ENCODE measurements at places on chromosomes 2 and 18.
A peak's percentile ranks its signal among the peaks of the same experiment; 100 is the strongest.

- no peak for DNase-seq
Observed at GRCh38 chr18:79552140-79552631, 127.4 kb upstream of the CTDP1 start.

DNA sequence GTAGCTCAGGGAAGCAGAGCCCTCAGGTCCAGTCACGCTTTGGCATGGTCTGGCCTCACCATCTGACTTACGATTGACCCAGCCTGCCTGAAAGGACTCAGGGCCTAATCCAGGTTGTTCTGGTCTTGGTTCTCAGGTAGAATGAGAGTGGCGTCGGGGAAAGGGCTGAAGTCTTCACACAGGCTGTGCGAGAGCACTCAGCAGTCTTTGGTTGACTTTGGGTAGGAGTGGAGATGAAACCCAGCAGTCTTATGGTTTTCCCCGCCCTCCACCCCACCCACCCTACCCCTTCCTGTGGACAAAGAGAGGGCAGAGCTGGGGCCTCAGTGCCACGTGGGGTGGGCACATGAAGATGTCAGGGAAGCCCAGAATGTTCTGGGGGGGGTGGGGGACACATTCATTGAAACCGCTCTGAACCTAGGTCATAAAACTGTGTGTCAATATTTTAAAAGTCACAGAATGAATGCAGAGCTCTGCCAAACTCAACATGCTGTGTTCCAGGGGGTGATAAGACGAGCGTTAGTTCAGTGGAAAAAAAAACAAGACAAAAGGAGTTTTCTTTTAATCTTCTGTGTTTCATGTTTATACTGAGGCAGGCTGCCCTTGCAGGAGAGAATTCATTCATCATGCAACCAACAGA is 58.6 kb upstream of the ALPP start:
- DNase-seq: no peak

GRCh38 chr18:54948350-54948837 is 10.9 kb downstream of the CCDC68 start:
- DNase-seq: no peak

DNA sequence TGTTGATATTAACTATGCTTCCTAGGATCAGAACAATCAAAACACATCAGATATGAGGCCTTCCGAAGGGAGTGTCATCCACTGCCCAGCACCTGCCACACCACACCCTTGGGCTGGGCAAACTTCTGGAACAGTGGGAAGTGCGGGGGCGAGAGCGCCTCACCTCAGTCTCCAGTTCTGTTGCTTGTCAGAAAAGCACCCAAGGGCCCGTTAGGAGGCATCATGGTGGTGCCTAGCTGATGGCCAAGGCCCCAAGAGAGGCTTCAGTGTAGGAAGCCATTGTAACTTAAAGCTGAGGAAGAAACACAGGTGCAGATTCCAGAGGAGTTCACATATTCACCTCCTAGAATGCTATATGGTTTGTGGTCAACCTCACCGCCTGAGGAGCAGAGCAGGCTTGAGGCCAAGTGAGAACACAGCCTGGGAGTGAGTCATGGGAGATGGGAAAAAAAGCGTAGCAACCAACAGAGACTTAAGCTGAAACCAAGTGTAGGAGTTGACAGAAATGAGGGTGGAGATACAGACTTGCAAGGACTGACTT is 85.1 kb upstream of the ATL2 start:
- no peak for DNase-seq

DNA sequence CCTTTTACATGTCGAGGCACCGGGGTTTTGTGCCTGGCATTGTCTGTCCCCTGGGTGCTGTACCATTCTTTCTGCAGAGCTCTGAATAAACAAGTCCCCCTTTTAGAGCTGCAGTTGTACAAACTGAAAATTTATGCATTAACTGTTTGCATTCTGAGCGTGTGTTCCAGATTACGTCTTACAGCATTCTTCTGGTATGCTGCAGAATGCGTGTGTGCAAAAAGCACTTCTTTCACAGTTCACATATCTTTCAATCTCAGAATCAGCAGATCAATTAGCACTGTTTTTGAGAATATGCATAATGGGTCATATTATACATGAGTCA is 27.5 kb downstream of the MEIS1 start:
- DNase-seq: no peak

DNA sequence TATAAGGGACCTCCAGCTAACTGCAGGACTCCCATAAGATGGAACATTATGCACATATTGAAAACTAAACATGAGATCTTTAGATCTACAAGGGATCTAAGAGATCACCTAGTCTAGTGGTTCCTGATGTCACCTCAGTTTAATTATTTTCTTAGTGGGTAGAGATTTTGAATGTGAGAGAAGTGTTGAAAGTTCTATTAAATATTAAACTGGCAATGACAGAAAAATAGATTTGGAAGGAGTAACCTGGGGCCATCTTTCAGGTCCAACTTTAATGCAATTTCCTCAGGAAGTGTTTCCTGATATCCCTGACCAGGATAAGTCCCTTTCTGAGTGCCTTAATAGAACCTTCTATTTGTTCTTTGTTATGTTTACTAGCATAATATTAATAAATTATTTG is 29.1 kb upstream of the CPS1 start:
- no peak for DNase-seq

DNA sequence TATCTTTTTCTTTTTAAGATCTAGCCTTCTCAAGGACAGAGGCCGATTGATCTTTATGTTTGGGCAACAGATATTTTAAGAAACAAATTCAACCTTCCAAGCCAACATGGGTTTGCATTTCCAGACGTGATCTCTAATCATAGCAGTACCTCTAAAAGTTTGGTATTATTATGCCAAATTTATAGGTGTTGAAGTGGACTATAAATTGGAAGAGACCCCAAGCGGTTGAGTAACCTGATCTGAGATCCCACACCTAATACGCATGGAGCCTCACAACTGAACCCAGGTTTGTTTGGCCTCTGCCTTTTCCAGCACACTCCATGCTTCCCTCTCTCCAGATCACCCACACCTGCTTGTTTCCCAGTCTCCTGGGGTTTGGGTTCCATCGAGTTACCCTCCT is 116.5 kb downstream of the DDX1 start:
- DNase-seq: no peak

DNA sequence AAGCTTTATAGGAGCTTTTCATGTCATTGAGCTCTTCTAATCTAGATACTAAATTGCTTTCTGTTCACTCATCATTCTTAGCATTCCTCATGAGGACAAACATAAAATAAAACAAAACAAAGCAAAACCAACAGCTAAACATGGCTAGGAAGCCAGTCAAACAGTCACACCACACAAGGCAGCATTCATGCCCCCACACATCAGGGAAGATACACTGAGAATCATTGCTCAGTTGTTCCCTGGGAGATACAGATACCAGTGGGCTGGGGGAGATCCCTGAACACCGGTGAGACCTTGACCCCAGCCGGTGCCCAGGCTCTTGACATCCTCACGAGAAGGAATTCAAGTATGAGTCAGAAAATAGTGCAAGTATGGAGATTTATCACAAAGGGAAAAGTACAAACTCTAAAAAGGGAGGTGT is 177.9 kb upstream of the ARL4C start:
- no peak for DNase-seq

DNA sequence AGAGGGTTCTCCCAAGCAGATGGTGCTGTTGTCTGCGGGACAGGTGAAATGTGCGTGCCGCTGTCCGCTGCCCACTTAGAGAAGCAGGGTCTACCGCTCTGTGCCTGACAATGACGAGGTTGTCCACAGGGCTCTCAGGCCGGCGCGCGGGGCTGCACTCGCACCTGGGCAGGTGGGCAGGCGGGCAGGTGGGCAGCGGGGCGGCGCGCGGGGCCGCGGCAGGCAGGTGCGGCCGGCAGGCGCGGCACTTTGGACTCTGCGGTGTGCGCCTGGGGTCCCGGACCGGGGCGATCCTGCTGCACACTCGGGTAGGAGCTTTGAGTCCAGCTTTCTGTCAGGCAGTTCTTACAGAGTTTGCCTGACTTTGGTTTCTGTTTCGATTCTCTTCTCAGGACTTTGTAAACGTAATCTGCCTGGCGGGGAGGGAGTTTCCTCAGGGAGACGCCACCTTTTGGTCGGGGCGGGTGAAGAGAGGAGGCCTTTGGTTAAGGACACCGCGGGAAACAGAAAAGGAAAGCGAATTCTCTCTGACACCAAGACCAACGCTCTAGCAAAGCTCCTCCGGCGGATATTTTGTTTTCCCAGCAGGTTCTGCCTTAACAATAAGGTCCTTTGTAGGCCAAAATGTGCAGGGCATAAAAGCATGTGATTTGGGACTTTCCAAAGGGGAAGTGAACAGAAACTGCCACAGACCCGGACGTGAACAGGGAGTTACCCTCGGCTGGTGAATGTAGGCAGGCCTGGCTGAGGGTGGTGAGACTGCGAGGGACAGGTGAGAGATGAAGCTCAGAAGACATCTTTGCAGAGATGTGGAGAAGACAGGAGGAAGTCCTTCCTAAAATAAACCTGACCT is at the start of gene IFIH1:
TSS of gene IFIH1 (minus strand) at position 357 of the 853 bp plus-strand sequence. CDS start 377 bp downstream, outside the sequence.
- peak; percentile 71 for DNase-seq

GRCh38 chr2:13779996-13780395 is 852.5 kb upstream of the LRATD1 start:
- peak; percentile 37 for DNase-seq

- no peak for DNase-seq
Observed at GRCh38 chr2:238510911-238511613, 84.3 kb downstream of the ASB1 start.

DNA sequence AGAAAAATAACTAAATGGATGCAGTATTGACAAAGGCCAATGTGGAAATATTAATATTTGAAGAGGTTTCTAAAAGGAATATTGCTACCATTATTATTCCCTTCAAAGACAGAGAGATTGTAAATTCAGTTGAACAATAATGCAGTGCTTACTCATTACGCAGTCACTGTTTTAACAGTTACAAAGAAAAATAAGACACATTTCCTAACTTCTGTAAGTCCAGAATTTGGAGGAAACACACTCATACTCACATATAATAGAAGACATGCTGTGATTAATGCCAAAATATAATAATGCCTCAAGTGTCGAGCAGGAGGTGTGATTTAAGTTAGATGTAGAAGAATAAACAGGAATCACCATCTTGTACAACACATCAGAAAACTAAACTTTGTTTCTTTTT is 389.2 kb downstream of the FBXO15 start:
- no peak for DNase-seq

DNA sequence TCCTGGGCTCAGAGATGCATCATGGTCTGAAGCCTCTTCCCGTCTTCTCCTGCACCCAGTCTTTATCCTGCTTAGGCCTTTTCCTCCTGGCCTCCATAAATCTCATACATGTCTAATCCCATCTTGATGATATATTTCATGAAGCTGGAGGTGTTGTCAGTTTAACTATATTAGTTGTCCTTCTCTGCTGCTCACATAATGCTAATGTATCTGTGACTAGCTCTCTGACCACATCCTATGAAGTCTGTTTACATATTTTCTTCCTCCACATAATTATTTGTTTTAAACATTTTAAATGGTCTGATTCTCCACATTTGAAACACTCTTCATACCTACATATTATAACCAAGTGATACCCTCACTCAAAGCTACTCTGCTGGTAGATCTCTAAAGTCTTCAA is 315.2 kb upstream of the RND3 start:
- DNase-seq: no peak
